ENCODE measurements at places on chromosomes 5 and 9.

DNA sequence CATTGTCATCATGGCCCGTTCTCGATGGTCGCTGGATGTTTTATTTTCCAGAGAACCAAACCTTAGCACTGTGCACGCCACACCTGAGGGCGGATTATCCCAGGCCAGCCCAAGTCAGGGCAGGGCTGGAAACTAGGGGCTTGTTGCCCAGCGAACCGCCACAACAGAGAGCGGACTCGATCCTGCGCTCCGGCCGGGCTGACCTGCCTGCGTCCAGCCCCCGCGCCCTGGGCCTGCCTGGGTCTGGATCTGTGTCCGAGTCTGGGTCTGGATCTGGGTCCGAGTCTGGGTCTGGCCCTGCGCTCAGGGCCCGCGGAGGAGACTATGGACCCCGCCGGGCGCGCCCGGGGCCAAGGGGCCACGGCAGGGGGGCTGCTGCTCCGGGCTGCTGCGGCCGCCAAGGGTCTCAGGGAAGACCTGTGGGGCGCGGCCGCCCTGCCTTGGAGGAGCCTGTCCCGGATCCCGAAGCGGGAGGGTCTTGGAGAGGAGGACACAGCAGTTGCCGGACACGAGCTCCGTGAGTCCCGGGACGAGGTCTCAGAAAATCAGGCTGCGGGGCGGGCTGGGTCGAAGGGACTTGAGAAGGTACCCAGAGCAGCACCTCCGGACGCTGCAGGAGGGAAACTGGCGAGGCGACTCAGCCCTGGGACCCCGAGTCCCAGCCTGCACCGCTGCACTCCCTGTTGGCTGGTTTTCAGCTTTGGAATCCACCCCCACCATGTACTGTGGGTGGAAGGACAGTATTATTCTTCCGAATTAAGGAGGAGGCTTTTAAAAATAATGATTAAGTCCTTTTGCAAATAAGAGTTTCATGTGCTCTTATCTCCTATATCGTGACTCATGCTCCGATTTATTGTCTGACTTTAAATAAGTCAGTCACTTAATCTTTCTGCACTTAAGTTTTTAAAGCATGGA lies at the start of gene ANKDD1B:
TSS of gene ANKDD1B (plus strand) at position 143 of the 915 bp plus-strand sequence. CDS start at position 325, 182 bp downstream.
- DNase-seq: peak; percentile 7

DNA sequence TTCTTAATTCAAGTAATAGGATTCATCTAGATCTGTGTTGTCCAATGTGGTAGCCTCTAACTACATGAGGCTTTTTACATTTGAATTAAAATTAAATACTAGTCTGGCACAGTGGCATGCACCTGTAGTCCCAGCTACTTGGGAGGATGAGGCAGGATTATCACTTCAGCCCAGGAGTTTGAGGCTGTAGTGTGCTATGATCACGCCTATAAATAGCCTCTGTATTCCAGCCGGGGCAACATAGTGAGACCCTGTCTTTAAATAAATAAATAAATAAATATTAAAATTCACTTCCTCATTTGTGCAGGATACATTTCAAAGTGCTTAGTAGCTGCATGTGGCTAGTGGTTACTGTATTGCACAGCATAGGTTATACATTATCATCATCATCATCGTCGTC lies 91.8 kb downstream of the UBE2R2 start:
- no peak for DNase-seq

- no peak for DNase-seq
Measured at GRCh38 chr9:70043285-70043684, 363 bp upstream of the MAMDC2 start.

DNA sequence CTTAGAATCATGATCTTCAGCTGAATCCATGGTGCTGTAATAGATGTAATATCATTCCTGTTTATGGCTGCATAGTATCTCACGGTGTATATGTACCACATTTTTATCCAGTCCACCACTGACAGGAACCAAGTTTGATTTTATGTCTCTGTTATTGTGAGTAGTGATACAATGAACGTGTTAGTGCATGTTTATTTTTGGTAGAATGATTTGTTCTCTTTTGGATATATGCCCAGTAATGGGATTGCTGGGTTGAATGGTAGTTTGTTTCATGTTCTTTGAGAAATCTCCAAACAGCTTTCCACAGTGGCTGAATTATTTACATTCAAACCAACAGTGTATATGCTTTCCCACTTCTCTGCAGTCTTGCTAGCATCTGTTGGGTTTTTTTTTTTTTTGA lies 175.1 kb upstream of the CDH10 start:
- DNase-seq: no peak

DNA sequence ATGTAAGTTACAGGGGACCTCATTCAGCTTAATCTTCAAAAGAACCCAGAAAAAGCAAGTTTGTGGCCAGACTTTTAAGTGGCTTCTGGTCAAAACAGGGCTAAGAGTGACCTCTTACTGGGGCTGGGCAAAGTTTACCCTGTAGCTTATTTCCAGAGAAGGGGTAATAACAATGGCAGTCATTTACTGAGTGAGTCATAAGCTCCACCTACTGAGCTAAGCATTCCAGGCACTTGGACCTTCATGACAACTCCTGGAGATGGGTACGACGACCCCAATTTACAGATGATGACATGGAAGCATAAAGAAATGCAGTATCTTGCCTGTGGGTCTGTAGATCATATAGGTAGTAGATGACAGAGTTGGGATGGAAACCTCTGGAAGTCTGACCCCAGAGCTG lies 4.7 kb upstream of the GPR151 start:
- DNase-seq: no peak

- DNase-seq: no peak
Measured at GRCh38 chr5:122258241-122258640, 53.8 kb upstream of the SNCAIP start.

Measured in stimulated activated naive B cell treated with anti-CD40 and anti-IgM and Interleukin-4, amounts not matched to agents 10 μg/mL and 1 μg/mL and 100 μg/mL, for 72 hours (primary cell).